Tibial nerve (tissue), 4 donors: ENCODE measurements at places on chromosomes 13 and 19.

DNA sequence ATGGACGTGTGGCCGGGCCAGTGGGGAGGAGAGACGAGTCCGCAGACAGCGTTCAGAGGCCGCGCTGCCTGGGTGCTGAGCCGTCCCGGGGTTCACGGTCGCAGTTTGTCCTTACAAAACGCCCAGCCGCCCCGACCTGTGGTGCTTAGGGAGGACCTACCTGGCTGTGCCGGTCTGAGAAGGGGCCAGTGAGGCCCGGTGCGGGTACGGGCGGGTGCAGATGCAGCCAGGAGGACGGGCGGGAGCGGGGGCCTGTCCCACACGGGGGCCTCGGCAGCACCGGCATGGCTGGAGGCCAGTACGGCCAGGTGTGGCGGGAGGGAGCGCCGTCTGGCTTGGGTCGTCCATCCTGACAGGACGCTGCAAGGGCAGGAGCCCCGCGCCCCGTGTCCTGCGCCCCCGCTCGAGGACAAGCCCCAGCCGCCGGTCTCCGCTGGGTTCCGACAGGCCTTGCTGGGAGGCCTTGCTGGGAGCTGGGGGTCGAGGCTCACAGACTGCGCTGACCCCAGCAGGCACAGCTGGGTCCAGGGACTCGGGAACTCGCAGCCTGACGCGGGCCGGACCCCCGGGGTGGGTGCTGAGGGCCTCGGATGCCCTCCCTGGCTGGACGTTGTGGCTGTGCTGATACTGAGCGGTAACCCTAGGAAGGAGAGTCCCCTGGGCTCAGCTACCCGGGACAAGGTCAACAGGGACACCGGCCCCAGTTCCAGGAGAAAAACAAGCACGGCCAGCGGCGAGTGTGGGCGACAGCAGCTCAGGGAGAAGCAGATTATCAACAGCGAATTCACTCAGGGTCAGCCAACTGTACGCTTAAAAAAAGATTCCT is 5.3 kb upstream of the PROZ start:
- peak overlapping the region; percentile 50 for H3K27ac ChIP-seq
- peak overlapping the region; percentile 48 for H3K4me3 ChIP-seq
- peaks cover 7% of the 10 kb centered on the region for H3K4me1 ChIP-seq
- peaks cover 8% of the 10 kb centered on the region for H3K27me3 ChIP-seq
- H3K36me3 ChIP-seq = no peaks in the 10 kb centered on the region
- DNase-seq = peak; percentile 23

DNA sequence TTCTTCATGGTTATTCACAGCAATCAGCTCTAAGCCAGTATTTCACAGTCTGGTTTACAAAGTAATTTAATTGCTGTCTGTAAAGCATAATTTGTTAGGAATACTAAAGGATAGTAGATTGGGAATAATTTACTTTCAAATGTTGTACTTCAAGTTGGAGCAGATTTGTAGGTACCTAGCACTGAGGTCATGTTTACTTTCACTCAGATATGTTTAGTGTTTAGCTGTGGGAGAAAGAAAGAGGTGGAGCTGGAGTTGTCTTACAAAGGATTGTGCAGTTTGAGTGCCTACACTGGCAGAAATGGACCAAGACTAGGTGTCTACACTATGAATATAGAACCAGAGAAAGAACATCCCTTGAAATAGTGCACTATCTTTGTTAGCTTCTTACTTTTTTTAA is 464.6 kb downstream of the PCDH9 start:
- no peak for DNase-seq
- no peak overlapping the region for H3K27ac ChIP-seq
- no peak overlapping the region for H3K4me3 ChIP-seq
- H3K27me3 ChIP-seq = no peaks in the 10 kb centered on the region

DNA sequence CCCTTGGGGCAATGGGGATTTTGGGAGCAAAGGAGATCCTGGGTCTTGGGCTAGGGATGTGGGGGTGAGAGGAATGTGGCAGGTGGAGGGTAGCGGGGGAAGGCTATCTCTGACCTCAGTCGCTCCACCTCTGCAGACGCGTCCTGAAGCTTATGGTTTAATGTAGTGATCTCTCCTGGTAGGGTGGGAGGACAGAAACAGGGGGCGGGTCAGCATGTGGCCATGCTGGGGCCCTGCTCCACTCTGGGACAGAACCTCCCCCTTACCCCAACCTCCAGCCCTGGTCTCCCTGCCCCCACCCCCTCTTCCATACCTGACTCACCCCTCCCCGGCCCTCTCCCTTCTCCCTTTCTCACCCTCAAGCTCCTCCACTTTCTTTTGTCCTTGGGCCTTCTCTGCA is 1.4 kb downstream of the BST2 start:
- no peak overlapping the region for H3K27ac ChIP-seq
- no peak overlapping the region for H3K4me3 ChIP-seq
- H3K4me1 ChIP-seq = no peaks in the 10 kb centered on the region

DNA sequence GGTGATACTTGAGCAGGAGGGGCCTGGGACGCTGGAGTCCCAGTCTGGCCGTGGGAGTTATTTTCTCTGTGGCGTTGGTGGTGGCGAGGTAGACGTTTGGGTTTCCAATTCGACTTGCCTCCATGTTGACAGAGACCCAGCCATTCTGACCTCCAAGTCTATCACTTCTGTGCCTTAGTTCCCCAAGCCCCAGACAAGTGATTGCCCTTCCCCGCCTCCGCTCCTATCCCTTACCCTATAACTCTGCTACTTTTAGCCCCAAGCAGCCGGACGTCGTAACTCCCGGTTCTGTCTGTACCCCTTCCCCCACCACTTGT is 549 bp downstream of the TIMM50 start:
- H3K27me3 ChIP-seq = no peaks in the 10 kb centered on the region
- H3K36me3 ChIP-seq = peaks cover 52% of the 10 kb centered on the region
- peaks cover 16% of the 10 kb centered on the region for H3K4me1 ChIP-seq
- DNase-seq = no peak
- H3K27ac ChIP-seq = peak overlapping the region; percentile 84
- peak overlapping the region; percentile 83 for H3K4me3 ChIP-seq

GRCh38 chr13:95355494-95355893 is 54.2 kb upstream of the ABCC4 start:
- H3K4me3 ChIP-seq = no peak overlapping the region
- H3K27me3 ChIP-seq = no peaks in the 10 kb centered on the region
- no peaks in the 10 kb centered on the region for H3K36me3 ChIP-seq
- H3K4me1 ChIP-seq = no peaks in the 10 kb centered on the region
- H3K27ac ChIP-seq = no peak overlapping the region

DNA sequence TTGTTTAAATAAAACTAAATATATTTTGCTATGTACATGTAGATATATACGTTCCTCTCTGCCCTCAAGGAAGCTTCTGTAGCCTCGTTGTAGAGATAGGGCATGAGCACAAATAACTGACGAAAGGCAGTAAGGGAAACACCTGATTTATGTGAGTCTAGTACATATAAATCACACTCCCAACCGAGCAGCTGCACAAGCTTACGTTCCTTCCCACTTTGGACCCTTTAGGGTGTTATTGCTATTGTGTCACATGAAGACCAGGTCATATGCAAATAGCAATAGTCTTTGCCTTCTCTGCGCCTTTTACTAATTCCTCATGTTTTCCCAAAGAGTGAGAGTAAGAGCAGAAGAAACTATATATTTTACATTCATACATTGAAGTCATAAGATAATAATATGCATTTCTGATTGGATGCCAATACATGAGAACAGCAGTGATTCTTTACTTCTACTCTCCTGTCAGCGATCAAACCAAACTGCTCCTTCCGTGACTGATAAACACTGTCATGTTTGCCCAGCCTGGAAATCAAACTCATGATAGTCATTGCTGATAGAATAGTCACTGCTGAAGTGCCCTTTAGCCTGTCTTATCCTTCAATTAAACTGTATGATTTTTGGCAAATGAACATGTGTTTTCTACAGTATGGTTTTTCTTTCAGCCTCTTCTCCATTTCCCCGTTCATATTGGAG is 127.2 kb upstream of the MAB21L1 start:
- H3K27ac ChIP-seq = no peak overlapping the region
- H3K36me3 ChIP-seq = no peaks in the 10 kb centered on the region
- no peaks in the 10 kb centered on the region for H3K27me3 ChIP-seq
- DNase-seq = no peak
- H3K4me1 ChIP-seq = peaks cover under 1% of the 10 kb centered on the region
- H3K4me3 ChIP-seq = no peak overlapping the region

DNA sequence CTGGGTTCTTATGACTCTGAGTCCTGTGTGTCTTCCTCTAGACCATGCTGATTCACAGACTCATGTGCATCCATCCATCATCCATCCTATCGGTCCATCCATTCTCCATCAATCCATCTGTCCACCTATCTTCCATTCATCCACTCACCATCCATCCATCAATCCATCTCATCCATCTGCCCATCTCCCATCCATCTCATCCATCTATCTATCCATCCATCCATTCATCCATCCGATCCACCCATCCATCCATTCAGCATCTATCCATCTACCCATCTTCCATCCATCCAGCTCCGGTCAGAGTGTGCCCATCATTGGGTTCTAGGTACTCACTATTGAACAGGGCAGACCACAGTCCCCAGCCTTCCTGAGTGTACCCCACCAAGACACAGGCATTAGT is 75.6 kb downstream of the SLC7A1 start:
- H3K27ac ChIP-seq = no peak overlapping the region
- H3K36me3 ChIP-seq = no peaks in the 10 kb centered on the region
- no peaks in the 10 kb centered on the region for H3K4me1 ChIP-seq

- peaks cover 1% of the 10 kb centered on the region for H3K27me3 ChIP-seq
- peak overlapping the region; percentile 41 for H3K4me3 ChIP-seq
- no peak for DNase-seq
- peaks cover 34% of the 10 kb centered on the region for H3K4me1 ChIP-seq
Measured at GRCh38 chr19:13861392-13861713, 15.6 kb upstream of the NANOS3 start.

DNA sequence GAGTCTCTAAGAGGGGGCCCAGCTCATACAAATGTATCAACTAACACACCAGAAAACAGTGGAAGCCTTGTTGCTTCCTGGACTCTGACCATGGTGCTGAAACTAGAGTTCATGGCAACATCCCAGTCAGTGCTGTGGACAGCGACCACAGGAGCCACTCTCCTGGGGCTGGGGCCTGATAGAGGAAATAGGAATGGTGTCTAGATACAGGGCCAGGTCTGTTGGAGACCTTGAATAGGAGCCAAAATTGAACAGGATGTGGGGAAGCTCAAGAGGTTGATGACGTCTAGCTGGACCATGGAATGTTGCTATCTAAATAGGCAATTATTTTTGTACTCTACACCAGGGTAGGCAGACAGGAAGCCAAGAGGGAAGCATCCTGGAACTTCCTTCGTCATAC is 21.7 kb downstream of the LILRB4 start:
- no peaks in the 10 kb centered on the region for H3K4me1 ChIP-seq
- no peak overlapping the region for H3K27ac ChIP-seq
- no peaks in the 10 kb centered on the region for H3K27me3 ChIP-seq
- no peak overlapping the region for H3K4me3 ChIP-seq
- H3K36me3 ChIP-seq = no peaks in the 10 kb centered on the region
- no peak for DNase-seq

GRCh38 chr19:38277549-38277948 is 13.2 kb downstream of the SPINT2 start:
- H3K27me3 ChIP-seq = no peaks in the 10 kb centered on the region
- no peak overlapping the region for H3K4me3 ChIP-seq
- peak overlapping the region; percentile 27 for H3K27ac ChIP-seq
- no peaks in the 10 kb centered on the region for H3K36me3 ChIP-seq
- peaks cover 49% of the 10 kb centered on the region for H3K4me1 ChIP-seq

GRCh38 chr13:44364345-44365000 is 9.2 kb upstream of the SERP2 start:
- no peaks in the 10 kb centered on the region for H3K4me1 ChIP-seq
- no peak overlapping the region for H3K27ac ChIP-seq
- no peak overlapping the region for H3K4me3 ChIP-seq
- DNase-seq = no peak
- no peaks in the 10 kb centered on the region for H3K27me3 ChIP-seq

DNA sequence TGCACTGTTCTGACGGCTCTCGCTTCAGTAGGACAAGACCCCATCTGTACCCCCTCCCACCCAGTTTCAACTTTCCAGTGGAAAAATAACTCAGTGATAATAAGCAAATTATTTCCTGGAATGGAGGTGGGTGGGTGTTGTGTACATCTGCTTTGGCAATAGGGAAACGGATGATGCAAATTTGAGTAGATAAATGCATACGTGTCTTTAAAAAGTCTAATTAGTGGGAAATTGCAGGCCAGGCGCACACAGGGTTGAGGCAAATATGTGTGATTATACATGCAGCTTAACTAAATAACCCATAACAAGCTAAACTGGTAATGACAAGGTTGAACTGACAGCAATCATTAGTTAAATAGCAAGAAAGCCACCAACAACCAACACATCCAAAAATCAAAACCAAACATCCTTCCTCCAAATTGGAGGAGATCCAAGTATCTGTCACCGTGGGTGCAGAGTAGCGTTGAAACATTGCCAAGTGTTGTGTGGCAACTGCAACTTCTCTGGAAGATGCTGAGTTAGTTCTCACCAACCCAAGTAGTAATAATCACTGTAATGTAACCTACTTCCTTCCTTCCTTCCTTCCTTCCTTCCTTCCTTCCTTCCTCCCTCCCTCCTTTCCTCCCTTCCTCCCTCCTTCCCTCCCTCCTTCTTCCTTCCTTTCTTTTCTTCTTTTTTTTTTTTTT is 54.6 kb downstream of the TRPM4 start:
- no peak for DNase-seq
- H3K4me3 ChIP-seq = no peak overlapping the region
- H3K27me3 ChIP-seq = no peaks in the 10 kb centered on the region
- H3K4me1 ChIP-seq = no peaks in the 10 kb centered on the region
- no peak overlapping the region for H3K27ac ChIP-seq

DNA sequence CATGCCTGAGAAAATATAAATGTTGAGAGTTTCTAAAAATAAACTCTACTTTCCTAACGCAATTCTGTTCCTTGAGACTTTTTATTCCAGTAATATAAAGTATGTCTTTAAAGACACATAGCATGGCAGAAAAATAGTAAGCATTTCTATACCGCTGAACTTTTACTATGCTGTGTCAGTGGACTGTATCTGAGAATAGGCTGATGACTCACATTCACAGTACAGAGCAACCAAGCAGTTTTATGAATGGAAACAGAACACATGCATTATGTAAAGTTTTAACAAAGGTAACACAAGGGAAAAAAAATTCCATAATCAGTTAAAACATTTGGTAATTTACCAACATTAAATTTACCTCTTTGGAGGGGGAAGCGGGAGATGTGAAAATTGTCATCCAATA is 38.4 kb downstream of the ZDHHC20 start:
- no peaks in the 10 kb centered on the region for H3K36me3 ChIP-seq
- DNase-seq = no peak
- no peaks in the 10 kb centered on the region for H3K27me3 ChIP-seq
- H3K27ac ChIP-seq = no peak overlapping the region

- peaks cover 17% of the 10 kb centered on the region for H3K4me1 ChIP-seq
- peak overlapping the region; percentile 17 for H3K4me3 ChIP-seq
- no peak for DNase-seq
- peak overlapping the region; percentile 74 for H3K27ac ChIP-seq
Measured at GRCh38 chr13:50152224-50152623, 137.0 kb downstream of the KCNRG start.

GRCh38 chr13:94590744-94591143 is 5.2 kb downstream of the TGDS start:
- no peak overlapping the region for H3K4me3 ChIP-seq
- H3K27me3 ChIP-seq = no peaks in the 10 kb centered on the region
- DNase-seq = no peak
- H3K27ac ChIP-seq = no peak overlapping the region

- H3K27ac ChIP-seq = no peak overlapping the region
- DNase-seq = peak; percentile 37
- H3K36me3 ChIP-seq = no peaks in the 10 kb centered on the region
- no peaks in the 10 kb centered on the region for H3K27me3 ChIP-seq
Measured at GRCh38 chr19:4567584-4568071, 8.1 kb upstream of the SEMA6B start.

GRCh38 chr19:57241176-57241575 is 744 bp downstream of the ZNF805 start:
- peak overlapping the region; percentile 82 for H3K27ac ChIP-seq
- H3K27me3 ChIP-seq = no peaks in the 10 kb centered on the region
- H3K4me3 ChIP-seq = peak overlapping the region; percentile 72
- peaks cover 3% of the 10 kb centered on the region for H3K4me1 ChIP-seq
